Natural killer cell (primary cell): ENCODE measurements at places on chromosomes 7 and 10. TPM values are rescaled to one million over a fixed set of nuclear protein-coding genes. Genes with fewer than 3 reads are reported as not detected.

HOXA9 gene
- 4.6 TPM for total RNA-seq

GRCh38 chr10:50293513-50294313 lies 42.4 kb upstream of the ASAH2 start:
- H3K4me3 ChIP-seq = no peak overlapping the region
- H3K4me1 ChIP-seq = no peaks in the 10 kb centered on the region
- no peak for DNase-seq
- H3K27ac ChIP-seq = no peak overlapping the region
- H3K36me3 ChIP-seq = no peaks in the 10 kb centered on the region

PROSER2 gene
- total RNA-seq = 1.1 TPM

- H3K36me3 ChIP-seq = no peaks in the 10 kb centered on the region
- peaks cover 7% of the 10 kb centered on the region for H3K4me1 ChIP-seq
- no peak overlapping the region for H3K4me3 ChIP-seq
- no peak overlapping the region for H3K27ac ChIP-seq
Measured at GRCh38 chr7:36473454-36474282, 84.0 kb downstream of the ANLN start.

DNA sequence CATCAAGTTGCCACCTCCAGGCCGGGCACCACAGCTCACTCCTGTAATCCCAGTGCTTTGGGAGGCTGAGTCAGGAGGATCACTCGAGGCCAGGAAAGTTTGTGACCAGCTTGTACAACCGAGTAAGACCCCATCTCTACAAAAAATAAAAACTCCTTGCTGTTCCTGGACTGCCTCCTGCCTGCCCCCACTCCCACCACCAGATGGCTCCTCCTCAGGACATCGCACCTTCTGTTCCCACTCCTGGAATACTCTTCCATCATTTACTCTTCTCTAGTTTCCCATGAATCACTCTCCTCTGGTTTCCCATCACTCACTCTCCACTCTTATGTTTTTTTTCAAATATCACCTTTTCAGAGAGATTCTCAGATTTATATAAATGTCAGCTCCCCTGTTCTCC lies 540.7 kb downstream of the CALN1 start:
- no peaks in the 10 kb centered on the region for H3K4me1 ChIP-seq
- H3K27ac ChIP-seq = no peak overlapping the region
- DNase-seq = no peak
